ENCODE measurements at places on chromosomes 7 and 10.

DNA sequence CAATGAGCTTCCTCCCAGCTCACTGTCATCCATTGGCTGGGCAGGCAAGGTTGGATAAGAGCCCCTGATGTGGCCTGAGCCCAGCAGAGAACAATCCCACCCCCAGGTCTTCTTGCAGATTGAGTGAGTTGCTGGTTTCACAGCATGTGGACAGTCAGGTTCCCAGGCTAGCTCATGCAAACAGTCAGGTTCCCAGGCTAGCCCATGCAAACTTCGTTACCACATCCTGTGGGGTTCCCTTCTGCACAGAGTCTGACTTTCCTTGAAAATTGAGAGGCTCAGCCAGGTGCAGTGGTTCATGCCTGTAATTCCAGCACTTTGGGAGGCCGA is 67.1 kb downstream of the TMEM130 start:
- DNase-seq, result no peak

GRCh38 chr10:117860823-117861222 is 185.9 kb downstream of the RAB11FIP2 start:
- DNase-seq, result no peak

DNA sequence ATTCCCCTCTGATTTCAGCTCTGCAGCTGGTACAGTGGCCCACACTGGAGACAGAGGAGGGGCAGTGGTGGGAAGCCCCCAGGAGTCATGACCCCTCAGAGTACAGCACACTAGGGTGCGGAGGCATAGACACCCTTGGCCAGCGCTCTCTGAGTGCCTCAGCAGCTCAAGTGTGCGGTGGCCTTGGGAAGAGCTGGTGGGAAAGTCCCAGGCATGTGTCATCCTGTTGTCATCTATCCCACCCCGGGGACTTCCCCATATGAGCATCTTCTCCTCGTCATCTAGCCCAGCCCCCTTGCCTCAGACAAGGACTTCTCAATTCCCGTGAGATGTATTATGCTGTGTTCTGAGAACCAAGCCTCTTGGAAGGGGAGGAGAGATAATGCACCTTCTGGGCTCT is 15.6 kb upstream of the PPIF start:
- DNase-seq, result peak; percentile 81

DNA sequence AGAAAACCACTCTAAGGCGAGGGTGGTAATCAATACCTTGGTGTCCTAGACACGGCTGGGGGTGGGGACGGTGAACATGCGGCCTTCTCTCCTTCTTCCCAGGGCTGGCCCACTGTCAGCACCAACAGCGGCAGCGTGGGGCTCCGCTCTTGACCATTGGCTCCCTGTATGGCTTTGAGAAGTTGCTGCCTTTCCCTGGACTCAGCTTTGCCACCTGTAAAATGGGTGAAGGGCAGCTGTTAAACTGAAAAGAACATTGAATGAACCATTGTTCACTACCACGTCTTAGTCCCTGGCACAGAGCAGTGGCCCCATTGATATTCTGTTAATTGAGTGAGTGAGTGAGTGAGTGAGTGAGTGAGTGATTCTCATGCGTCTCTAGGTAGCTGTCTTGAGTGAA is 95.3 kb downstream of the ZMIZ1 start:
- no peak for DNase-seq

DNA sequence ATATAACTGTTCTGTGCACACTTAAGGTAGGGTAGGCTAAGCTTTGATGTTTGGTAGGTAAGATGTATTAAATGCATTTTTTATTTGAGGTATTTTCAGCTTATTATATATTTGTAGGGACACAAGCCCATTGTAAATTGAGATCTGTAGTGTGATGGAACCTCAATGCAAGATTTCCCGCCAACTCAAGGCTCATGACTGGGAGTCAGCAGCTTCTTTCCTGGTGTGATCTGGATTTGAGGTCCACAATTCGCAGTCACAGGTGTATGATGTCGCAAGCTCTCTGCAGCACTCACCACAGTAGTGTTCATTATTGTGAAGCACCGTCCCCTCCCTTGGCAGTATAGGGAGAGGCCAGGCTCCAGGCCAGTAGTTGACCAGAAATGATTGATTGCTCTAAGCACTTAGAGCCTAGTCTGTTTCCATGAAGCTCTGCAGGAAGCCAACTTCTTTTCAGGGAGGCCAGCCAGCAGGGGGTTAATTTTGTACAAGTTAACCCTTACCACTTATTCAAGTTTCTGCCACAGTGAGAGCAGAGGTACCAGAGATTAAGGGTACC is 54.9 kb downstream of the SEM1 start:
- no peak for DNase-seq

DNA sequence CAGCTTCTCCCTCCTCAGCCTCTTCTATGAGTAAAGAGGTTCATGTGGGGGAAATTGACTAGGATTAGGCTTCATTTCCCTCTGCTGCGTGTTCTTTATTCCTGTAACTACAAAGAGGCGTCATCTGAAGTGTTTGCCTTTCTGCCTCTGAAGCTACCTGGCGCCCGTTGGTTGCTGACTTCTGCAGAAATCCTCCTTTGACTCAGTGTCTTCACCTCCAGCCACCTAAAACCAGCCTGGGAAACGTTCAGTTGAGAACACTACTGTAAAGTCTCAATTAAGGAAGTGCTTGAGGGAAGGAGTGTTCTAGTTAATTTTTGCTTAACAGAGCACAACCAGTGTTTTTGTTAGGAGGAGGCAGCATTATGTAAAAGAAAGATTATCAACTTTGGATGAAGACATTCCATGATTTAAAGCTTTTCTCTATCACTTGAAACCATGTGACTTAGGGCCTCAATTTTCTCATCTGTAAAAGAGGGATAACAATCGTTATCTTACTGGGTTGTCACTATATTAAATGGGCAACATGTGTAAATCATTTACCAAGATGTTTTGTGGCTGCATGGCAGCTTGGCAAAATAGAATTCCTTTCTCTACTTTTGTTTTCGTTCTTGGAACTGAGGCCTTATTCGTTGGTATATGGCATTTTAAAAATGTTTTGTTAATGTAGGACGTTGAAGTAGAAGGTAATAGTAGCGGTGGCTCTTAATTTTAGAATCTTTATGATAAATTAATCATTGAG is 642.9 kb downstream of the SDK1 start:
- no peak for DNase-seq

GRCh38 chr10:97475936-97476594 is 22.2 kb downstream of the MMS19 start:
- no peak for DNase-seq

- no peak for DNase-seq
These were observed 1.6 kb downstream of the BAMBI start for GRCh38 chr10:28678687-28679457.

DNA sequence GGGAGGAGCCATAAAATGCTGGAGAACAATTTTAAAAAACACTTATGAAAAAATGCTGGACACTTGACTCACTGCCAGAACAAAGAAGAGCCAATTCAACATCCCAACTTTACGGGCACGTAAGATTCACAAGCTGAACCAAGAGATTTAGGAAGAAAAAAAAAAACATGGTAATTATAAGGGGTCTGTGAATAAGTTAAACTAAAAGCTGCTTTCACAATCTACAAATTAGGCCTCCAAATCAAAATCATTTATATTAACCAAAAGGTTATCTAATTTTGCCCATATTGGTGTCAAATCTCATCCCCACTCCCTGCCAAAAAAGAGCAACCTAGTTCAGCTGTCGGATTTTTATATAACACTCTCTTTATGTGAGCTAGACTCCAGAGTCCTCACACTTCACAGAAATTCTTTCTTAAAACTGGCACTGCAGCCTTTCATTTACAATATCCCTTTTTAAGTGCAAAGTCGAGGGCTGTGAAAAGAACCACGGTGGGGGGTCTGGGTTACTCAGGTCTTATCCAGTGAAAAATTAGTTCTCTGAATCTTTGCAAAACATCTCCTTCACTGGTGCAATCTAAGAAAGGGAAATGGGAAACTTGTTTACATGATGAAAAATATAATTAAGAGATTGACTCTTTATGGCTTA is 30.4 kb upstream of the DGKI start:
- no peak for DNase-seq

- peak; percentile 76 for DNase-seq
These were observed 123.1 kb upstream of the ADO start for GRCh38 chr10:62681211-62681940.

- no peak for DNase-seq
These were observed 59.2 kb downstream of the MINDY3 start for GRCh38 chr10:15801147-15801546.

DNA sequence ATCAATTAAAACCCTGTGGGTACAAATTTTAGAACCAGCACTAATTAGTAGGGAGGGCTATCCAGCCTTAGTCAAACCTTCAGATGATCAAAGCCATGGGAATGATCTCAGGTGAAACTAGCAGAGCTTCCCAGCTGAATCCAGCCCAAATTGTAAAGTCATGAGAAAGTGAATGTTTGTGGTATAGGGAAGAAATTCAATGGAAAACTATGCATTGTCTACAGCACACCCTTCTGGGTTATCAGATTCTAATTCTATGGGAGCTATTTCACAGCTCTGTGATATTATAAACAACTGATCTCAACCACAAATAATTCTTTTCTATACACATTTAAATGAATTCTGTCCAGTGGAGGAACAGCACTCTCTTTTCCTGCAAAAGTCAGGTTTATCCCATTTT is 24.6 kb upstream of the BMPER start:
- DNase-seq, result no peak

DNA sequence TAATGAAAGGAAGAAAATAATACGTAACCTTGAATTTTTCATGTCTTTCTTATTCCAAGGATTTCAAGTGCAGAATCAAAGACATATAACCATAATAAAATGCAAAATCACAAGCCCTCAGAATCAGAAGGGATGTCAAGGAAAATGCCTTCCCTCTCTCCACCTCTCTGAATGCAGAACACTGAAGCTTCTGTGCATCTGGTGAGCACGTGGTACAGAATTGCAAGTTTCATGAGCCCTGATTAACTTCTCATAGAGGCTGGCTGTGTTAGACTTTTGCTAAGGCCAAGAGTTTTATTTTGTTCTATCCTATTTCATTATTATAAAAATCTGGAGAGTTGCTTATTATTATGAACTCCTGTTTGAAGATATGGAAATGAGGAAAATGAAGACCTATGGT is 533.7 kb upstream of the POM121L12 start:
- no peak for DNase-seq

GRCh38 chr7:21656796-21657195 is 114.0 kb downstream of the DNAH11 start:
- DNase-seq, result no peak

DNA sequence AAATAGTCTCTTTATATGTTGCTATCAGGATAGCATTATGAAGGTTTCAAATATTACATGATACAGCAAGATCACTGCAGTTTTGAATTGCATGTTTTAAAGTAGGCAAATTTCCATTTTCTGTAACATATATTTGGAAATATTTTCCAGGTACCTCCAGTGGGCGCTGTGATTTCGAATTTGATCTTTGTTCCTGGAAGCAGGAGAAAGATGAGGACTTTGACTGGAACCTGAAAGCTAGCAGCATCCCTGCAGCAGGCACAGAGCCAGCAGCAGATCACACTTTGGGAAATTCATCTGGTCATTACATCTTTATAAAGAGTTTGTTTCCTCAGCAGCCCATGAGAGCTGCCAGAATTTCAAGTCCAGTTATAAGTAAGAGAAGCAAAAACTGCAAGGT is 299.0 kb downstream of the MALRD1 start:
- no peak for DNase-seq

DNA sequence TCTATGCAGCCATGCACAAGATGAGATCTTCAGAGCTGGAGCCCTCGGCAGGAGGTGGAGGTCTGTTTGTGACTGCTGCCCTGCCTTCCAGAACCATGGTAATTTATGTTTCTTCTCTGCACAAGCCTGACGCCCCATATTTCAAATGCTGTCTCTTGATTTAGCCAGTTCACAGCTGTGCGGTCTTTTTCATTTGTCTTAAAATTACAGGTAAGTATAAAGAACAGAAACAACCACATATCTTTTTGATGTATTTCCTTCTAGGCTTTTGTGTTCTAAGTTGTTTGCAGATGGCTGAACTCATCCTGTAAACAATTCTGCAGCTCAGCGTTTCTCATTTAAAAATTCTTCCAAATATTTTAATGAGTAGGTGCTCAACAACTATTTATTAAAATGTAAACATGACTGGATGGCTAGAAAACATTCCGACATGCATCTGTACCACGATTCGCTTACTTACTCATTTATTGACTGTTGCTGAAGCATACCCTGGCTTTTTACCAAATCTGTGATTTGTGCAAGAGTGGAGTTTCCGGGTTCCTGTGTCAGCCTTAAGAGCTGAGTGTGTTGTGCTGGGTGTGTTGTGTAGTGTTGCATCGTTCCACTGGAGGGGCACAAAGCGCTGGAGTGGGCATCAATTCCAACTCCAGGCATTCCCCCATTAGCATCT is 58.9 kb downstream of the PIP4K2A start:
- DNase-seq, result peak; percentile 23

- peak; percentile 74 for DNase-seq
These were observed 95.1 kb upstream of the DIP2C start for GRCh38 chr10:784403-785088.

DNA sequence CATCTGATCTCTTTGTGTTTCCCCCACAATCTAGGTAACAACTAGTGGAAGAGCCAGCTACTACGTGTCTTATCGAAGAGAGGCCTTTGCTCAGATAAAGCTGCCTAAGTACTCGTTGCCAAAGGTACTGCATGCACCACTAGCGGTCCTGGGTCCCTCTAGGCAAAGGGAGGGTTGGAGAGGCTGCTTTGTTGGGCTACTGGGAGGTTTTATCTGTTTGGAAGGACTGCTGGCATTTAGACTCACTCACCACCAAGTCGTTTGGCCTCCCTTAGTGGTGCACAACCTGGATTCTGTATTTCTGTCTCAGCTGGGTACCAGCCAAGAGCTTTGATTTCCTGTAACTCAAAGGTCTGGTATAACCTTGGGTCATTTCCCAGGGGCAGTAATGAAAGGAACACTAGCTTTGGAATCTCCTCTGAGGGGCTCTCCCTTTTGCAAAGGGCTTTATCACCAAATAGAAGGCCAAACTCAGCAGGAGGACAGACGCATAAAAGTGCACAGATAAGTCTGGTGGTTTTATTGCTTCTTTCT is 498.3 kb downstream of the SORCS3 start:
- DNase-seq, result no peak

DNA sequence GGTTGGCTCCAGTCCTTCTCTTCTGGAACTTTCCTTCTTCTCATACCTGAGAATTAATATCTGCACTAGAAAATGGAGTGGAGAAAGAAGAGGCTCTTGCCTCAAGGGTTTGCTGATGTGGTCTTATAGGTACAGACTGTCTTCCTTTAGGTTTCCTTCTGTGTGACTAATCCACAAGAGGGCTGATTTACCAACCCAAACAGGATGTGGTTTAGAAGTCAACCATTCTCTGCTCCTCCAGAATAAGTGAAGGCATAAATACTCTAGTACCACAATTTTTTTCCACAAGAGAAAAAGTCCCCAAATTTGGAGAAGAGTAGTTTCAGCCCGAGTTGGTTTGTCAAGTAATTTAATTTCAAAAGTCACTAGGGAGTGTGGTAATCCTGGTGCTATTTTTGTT is 85.8 kb downstream of the NRP1 start:
- DNase-seq, result no peak

All from activated T-cell treated with anti-CD3 and anti-CD28 coated beads for 48 hours (primary cell).